ENCODE measurements at places on chromosomes 11 and 22. TPM values are rescaled to one million over a fixed set of nuclear protein-coding genes. Genes with fewer than 3 reads are reported as not detected.

DNA sequence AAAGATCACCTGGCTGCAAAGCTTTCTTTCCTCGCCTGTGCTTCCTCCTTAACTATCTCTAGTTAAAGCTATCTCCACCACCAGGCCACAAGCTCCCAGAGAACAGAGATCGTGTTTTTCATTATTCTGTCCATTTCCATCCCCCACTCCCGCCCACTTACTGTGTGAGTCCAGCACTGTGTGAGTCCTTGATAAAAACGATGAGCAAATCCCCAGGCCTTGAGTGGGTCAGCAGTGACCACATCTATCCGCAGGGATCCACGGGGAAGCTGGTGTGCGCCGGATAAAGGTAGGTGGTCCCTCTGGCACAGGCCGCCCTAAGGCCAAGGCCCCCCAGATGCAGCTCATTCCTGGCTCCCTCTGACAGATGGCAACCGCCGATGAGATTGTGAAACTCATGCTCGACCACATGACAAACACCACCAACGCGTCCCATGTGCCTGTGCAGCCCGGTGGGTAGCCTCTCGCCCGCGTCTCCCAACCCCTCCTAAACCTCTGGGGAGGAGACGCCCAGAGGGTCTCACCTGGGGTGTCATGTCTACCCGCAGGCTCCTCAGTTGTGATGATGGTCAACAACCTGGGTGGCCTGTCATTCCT, 9.3 kb downstream of the TKFC start:
- no peak for DNase-seq

DNA sequence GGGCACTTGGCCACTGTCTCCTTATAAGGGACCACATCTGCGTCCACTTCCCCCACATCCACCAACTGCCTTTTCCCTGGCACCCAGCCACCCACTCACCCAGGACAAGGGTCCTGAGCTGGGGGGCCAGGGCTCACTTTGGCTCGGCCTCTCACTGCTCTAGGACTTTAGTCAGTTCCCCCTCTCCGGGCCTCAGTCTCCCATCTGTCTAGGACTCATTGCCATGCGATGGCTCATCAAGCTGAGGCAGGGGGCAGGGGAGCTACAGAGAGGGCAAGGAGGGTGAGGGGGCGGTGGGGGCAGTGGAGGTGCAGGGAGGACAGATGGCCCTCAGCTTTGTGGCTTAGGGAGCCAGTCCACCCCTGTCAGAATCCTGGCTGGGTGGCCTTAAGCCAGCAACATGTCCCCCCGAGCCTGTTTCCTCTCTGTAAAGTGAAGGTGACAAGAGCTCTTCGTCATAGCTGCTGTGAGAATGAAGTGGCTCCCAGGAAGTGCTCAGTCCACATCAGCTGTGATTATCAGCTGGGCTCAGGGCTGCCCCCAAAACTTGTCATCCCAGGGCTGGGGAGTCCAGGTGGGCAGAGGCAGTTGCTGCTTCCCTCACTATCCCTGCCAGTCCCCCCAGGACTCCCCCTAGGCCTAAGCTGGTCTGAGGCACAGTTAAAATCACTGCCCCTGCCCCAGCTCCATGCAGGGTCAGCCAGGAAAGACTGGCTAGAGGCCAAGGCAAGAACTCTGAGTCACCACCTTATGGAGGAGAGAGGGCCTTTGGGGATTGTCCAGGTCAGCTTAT, 14.9 kb downstream of the RAC2 start:
- no peak for DNase-seq

DNA sequence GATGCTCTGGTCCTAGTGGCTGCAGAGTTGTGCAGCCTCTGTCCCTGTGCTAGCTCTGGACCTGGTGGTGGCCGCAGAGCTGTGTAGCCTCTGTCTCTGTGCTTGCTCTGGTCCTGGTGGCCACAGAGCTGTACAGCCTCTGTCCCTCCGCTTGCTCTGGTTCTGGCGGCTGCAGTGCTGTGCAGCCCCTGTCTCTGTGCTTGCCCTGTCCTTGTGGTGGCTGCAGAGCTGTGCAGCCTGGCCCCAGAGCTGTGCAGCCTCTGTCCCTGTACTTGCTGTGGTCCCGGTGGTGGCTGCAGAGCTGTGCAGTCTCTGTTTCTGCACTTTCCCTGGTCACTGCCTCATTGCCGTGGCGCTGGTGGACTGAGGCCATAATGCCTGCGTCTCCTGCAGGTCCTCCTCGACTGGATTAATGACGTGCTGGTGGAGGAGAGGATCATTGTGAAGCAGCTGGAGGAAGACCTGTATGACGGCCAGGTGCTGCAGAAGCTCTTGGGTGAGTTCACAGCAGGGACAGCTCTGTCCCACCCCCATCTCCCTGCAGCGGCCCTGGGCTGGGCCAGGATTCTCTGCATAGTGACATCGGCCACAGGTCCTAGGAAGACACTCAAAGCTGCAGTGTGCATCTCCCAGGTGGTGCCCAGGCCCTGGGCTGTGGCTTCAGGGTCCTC, 61.9 kb upstream of the PARVG start:
- DNase-seq: no peak

The KCTD17 gene
- 85.7 TPM for total RNA-seq

- DNase-seq: no peak
Observed at GRCh38 chr22:22948651-22949571, 61.3 kb downstream of the IGLL5 start.

DNA sequence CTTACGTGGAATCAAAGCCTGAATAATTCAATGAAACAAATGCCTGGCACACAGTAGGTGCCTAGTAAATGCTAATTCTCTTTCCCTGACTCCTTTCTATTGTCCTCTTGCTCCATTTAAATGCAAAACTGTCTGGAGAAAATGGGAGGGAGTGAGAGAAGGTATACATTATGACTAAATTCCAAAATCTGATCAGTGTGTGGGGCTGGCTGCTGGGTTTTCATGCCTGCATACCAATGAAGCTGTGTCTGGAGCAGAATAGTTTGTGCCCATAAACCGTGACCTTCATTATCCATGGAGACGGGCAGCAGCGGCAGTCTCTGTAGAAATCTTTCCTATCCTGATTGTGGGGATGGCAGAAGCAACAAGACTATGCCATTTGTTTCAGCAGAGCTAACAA, 223.4 kb upstream of the ZBED5 start:
- no peak for DNase-seq

The TMPRSS5 gene
- 8.6 TPM for total RNA-seq

The CLCF1 gene
- 0.41 TPM for total RNA-seq

- DNase-seq: no peak
Observed at GRCh38 chr22:46126853-46127385, 23.4 kb upstream of the PPARA start.

DNA sequence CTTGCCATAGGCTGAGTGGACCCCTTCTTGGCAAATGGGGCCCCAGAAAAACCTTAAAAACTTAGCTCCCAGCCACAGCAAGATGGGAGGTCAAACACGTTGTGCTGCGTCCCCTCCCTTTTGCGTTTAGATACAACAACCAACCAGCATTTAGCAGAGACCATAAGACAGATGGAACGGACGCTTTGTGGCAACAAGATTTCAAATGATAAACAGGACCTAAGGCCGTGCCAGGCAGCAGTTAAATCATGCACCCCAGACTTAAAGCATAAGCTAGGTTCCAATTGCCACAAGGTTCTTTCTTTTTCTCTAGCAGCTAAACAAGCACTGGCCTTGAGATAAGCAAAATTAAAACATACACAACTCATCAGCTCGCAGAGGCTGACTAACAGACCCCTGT, 39.4 kb upstream of the NTM start:
- no peak for DNase-seq

DNA sequence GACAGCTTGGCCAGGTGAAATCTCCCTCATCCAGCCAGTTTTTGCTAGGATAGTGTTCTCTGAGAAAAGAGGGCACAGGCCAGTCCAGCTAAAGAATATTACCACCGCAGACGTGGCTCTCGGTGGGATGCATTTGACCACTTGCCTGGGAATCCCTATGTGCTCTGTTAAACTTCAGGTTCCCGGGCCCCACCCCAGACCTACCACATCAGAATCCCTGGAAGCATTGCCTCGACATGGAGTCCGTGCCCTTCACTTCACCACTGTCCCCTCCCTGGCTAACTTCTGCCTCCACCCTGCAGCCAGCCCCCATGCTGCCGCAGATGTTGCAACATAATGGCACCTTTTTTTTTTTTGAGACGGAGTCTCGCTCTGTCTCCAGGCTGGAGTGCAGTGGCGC, 56.9 kb upstream of the EMID1 start:
- no peak for DNase-seq

The OR2AT4 gene
- not detected for total RNA-seq

- no peak for DNase-seq
Observed at GRCh38 chr11:71333473-71333872, 81.1 kb upstream of the SHANK2 start.

DNA sequence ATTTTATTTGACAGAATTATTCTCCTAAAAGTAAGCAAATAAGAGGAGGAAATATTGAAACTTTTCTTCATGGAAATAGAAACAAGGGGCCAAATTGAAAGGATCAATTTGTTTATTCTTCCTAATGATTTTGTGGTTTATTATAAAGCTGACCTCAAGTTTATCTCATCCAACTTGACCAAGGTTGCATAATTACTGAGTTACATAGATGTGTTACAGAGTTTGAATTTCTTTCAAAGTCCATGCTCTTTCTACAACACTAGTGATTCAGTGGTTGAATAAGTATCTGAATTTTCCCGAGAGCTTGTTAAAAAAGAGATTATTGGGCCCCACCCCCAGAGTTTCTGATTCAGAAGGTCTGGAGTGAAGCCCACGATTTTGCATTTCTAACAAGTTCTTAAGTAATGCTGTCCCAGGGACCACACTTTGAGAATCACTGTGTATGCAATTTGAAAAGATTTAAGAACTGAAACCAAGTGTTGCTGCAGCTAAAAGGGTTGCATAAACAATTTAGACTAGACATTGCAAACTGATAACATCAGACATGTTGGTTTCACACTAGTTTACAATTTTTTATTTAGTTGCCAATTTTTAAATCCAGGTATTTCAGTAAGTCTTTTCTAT, 485.7 kb upstream of the ANO5 start:
- DNase-seq: no peak

GRCh38 chr11:109677231-109677630, 255.2 kb downstream of the C11orf87 start:
- no peak for DNase-seq

The PHF21A gene
- total RNA-seq: 57.7 TPM
